Central memory CD4-positive, alpha-beta T cell (primary cell): ENCODE measurements at places on chromosomes 16 and 17.

- DNase-seq, result no peak
Observed at GRCh38 chr17:82015311-82015971, 7.2 kb downstream of the CENPX start.

DNA sequence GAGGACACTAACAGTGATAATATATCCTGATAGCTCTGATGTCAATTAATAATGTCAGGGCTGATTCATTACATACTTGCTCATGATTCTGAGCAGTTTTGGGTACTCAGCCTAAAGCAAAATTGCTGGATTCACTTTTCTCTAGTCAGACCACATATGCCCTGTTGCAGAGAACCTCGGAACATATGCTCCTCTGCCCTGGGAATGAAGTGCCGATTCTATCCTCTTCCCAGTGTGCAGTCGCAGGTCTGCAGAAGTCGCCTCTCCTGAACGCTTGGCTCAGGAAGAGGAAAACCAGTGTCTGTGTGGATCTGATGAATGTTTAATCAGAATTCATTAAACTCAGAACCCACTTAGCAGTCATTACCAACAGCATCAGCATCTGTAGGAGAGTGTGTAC is 34.5 kb downstream of the ABCC12 start:
- no peak for DNase-seq

GRCh38 chr16:17770104-17770503 is 299.3 kb upstream of the XYLT1 start:
- no peak for DNase-seq

DNA sequence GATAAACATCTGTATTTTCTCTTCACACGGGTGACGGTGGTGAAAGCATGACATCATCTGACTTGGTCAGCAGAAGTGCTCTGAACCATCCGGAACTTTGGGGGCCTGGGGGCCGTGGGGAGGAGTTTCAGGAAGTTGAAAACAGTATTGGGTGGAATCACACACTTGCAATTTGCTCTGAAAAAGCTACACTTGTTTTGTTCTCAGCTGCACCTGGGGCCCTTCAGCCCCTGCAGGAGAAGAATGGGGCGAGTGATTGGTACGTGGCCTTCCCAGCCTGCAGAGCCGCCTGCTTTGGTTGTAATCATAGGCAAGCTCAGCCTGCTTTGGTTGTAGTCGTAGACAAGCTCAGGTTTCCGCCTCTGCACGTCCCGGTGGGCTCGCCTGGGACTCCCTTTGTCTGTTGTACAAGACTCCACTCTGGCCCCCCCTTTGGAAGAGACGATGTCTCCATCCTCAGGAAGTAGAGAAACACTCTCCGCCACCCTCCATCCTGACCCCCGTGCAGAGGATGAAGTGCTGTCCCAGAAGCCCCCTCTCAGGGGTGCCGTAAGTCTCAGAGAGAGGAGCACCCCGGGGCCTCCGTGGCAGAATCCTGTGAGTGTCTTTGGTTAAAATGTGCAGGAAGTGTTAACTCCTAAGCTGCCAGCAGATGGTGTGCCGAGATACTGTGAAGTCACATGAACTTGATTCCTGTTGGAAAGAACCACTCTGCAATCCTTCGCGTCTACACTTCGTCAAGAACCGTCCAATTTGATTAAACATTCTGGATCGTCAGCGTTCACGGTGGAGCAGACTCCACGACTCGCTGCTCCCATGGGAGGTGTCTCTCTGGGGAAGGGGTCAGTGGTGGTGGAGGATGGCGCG is 5.4 kb downstream of the BANP start:
- DNase-seq, result peak; percentile 82

- DNase-seq, result no peak
Observed at GRCh38 chr17:73503560-73503959, 140.7 kb downstream of the SDK2 start.

DNA sequence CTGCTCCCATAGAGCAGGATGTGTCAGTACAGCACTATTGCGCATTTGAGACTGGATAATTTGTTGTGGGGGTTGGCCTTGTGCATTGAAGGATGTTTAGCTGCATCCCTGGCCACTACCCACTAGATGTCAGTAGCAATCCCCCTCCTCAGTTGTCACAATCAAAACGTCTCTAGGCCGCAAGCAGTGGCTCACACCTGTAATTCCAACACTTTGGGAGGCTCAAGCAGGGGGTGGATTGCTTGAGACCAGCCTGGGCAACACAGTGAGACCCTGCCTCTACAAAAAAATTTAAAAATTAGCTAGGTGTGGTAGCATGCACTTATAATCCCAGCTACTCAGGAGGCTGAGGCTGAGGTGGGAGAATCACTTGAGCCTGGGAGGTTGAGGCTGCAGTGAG is 48.4 kb downstream of the CENPV start:
- DNase-seq, result no peak

DNA sequence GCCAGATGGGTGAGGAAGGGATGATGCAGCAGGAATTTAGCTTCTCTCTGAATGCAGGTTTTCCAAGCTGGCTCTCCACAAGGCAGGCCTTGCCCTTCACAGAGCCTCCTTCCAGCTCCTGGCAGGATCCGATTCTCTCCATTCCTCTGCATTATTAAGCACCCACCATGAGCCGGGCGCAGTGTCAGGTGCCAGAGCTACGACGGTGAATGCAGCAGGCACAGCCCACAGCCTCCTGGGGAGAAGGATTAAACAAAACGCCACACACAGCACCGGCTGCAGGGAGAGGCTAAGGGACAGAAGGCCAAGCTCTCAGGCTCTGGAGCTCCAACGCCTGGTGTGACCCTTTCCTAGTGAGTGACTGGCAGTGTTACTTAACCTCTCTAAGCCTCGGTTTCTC is 7.1 kb upstream of the MT2A start:
- DNase-seq, result no peak

DNA sequence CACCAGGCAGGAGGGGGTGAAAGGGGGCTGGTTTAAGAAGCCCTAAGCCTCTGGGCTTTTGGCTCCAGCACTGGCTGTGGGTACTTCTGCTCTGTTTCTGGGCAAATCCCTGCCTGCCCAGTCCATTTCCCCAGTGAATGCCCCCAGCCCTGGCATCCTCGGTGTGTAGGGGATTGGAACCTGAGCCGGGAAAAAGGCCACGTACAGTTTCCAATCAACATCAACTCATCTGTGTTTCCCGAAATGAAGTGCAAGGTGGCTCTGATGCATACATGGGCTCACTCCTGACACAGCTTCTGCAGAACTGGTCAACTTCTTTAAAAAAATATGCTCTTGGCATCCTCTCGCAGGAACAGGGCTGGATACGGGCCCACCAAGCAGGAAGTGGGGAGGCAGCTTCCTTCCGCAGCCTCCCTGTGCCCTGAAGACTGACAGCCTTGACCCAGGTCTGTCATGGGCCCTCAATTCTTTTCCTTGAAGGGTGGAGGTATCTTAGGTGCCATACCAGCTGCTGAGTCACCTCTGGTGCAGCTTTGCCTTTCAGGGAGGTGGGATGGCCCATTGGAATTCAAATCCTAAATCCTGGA is 73.3 kb downstream of the N4BP1 start:
- DNase-seq, result no peak

DNA sequence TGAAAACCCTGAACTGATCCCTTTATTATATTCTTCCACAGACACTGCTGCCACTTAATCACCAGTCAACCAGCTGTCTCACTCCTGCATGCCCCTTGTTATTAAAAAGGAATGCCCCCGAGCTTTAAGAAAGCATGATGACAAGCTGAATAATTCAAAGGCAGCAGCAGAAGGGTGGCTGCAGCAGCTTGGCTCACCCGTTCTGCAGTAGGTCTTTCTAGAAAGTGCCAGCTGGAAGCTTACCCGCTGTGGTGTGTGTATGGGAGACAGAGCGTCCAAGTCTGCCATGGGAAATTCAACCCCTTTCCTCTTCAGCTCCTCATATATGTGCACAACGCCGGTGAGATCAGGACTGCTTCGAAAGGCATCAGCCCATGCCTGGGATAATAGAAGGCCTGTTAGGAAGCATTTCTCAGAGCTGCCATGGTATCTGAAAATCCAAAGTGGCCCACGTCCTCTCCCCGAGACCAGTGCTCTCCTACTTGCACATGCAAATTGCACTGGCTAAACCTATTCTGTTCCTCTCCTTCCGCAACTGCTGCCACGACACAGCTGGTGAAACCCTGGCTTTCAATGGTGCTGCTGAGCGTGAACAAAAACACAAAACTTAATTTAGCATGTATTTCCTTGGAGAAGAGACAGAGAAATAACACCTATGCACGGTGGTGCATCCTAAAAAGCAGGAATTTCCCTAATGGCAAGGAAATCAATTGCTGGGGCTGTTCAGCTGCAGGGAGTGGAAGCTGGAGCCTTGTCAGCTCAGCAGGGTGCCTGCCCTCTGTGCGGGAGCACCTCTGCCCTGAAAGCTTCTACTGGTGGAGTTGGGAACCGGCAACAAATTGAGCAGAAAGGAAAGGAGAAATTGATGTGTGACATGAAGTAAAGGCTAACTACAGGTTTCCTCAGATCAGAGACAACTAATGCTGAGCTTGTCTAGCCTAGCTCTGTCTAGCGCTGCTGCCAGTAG is 47.9 kb upstream of the SREBF1 start:
- DNase-seq, result no peak

DNA sequence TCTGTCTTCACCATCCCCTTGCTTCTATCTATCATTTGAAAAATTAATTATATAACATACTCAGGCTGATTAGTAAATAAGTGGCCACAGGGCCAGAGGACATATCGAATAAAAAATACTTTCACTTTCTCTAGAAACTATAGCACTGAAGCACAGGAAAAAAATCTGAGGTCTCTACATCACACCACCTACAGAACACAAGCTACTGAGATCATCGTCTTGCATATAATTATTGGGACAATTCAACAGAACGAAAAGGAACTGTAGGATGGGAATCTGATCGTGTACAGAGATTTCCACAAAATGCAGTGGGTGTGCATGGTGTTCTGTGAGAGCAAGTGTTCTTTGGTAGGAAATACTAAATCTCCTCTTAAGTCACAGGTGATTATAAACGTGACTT is 289.6 kb upstream of the ERCC4 start:
- DNase-seq, result no peak

DNA sequence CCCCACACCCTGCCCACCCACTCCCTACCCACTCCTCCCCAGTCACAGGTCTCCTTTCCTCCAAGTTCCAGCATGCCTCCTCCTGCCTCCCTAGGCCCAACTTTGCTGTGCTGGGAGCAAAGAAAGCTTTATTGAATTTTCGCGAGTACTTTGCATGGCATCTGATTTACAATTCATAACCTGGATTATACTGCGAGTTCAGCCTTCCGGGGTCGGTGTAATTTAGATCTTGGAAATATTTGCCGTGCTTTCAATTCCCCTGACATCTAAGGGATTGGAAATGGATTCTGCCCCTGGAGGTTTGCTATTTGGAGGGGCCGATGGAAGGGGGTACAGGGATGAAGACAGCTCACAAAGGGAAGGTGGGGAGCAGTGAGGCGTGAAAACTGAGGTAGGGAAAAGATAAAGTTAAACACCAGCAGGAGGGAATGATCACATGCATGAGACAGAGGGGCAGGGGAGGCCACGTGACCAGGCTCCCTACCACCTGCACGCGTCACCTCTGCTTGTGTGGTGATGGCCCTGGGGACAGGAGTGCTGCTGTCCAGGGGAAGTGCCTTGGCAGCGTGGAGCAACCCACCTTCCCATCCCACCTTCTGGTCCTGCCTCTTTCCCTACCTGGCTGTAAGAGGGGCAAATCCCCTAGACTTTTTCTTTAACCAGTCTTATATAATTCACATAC is 132.3 kb upstream of the RPL38 start:
- DNase-seq, result no peak

DNA sequence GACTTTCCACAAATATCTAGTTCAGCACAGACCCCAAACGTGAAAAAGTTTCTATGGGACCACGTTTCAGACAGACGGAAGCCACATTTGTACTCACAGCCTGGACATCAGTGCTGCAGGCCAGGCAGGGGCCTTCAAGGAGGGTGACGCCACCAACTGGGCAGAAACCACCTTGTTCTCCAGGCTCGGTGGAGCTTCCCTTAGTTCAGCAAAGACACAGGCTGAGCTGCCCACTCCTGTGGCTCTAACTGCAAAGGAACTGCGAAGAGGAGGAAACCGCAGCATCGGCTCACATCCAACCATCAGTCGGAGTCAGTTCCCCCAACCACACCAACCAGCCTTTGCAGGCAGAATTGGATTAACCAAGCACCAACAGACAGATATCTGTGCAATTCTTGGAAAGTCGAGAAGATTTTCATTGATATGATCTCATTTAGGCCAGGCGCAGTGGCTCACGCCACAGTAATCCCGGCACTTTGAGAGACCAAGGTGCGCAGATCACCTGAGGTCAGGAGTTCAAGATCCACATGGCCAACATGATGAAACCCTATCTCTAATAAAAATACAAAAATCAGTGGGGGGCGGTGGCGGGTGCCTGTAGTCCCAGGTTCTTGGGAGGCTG is 73.3 kb upstream of the CNEP1R1 start:
- no peak for DNase-seq

- no peak for DNase-seq
Observed at GRCh38 chr16:74304164-74304834, 7.7 kb downstream of the PSMD7 start.

DNA sequence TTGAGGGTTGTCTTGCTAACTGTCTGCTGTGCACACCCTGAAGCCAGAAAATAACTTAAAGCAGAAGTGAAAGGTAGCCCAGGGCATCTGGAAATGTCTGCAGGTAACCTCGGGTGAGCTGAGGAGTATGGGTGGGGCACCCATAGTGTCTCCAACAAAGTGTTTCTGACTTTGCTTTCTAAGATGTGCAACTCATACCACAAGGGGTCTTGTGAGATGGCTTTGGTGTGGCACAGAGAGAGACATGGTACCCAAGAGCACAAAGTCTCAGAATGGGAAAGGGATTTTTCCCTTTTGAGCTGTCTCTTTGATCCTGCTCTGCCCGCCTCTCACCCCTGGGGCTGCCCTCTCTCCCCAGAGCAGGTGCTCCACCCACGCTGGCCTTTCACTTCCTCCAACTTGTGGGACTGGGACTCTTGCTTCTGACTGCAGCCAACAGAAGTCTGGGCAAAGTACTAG is 6.9 kb downstream of the CHD9 start:
- no peak for DNase-seq

DNA sequence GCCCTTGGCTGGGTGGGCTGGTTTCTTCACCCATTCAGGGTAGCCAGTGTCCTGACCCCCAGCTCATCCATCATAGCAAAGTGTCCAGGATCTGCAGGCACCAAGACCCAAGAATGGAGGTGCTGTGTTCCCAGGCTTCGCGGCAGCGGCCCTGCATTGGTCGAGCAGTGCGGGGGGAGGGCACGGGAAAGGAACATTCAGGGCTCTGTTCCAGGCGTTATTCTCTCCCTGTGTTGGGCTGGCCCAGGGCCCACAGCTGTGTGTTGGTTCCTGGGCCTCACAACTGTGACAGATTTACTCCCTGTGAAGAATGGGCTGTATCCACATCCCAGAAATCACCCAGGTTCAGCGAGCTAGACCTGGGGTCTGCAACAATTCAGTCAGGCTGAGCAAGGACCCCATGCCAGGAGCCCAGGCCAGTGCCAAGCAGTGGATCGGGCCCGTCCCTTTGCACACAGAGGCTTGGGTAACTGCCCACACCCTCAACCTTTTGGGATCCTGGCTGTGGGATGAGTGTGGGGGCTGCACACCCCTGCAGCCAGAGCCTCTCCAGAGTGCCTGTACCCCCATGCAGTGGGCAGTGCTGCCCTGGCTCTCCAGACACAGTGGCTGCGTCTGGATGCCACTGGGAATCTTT is 10.0 kb downstream of the GPT2 start:
- DNase-seq, result no peak
